Activated CD4-positive, alpha-beta memory T cell treated with anti-CD3 and anti-CD28 coated beads, Interleukin-2, amount 10 ng/mL, durations not matched to agents 7 days and 5 days (primary cell): ENCODE measurements at places on chromosomes 1 and 21. TPM values are rescaled to one million over a fixed set of nuclear protein-coding genes. Genes with fewer than 3 reads are reported as not detected.

GRCh38 chr21:46033410-46034400 is 52.1 kb downstream of the COL6A1 start:
- no peak for DNase-seq

DNA sequence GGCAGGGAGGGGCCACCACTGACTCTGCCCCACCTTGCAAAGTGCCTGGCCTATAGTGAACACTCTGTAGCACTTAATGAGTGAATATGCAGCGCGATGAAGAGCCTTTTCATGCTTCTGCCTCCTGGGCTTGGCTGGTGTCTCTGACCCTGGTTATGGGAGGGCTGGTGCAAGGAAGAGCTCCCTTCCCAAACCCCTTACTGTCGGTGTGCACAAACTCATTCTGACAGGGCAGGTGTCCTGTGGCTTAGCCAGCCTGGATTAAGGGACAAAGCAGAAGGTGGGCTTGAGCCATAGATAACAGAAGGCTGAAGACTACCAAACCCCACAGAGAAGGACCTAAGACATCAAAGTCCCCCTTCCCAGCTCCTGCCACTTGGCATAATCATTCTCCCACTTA is 2.0 kb upstream of the NCMAP start:
- DNase-seq, result no peak

- no peak for DNase-seq
Observed at GRCh38 chr1:163068716-163069115, 445 bp upstream of the RGS4 start.

DNA sequence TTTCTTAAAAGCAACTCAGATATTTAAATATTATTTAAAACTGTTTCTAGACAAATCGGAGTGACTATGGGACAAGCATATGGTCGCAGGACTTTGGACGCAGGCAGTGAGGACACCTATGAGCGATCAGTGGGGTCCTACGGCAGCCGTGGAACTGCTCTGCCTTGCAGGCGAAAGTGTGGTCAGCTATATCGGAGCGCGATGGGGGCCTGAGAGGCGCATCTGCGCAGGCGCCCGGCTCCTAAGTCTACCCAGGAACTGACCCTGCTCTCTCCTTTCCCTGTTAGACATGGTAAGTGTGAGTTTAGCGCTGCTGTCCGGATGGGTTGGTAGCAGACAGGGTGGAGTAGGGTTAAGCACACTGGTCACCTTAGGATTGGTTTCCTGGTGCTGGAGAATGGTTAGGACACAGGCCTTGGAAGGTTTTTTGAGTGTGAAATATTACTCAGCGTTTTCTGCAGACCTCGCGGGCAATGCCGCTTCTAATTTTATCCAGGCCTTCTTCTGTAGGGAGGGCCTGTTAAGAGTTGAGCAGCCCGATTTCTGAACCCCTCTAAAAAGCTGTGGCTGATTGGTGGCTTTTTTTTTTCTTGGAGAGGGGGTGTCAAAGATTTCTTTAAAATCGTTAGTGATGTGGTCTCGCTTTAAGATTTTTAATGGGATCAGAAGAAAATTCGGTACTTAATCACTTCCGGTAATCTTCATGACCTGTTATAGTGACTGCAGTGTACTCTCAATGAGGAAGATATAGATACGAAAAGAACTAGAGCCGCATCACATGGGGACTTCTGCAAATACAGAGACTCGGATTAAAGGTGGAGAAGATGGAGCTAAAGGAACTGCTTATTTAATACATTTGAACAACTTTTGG is at the start of gene RABGGTB:
TSS of gene RABGGTB (plus strand) at position 274 of the 871 bp plus-strand sequence. CDS start at position 290, 16 bp downstream.
- peak; percentile 94 for DNase-seq

- DNase-seq, result no peak
Observed at GRCh38 chr1:210770396-210770984, 363.5 kb downstream of the KCNH1 start.

DNA sequence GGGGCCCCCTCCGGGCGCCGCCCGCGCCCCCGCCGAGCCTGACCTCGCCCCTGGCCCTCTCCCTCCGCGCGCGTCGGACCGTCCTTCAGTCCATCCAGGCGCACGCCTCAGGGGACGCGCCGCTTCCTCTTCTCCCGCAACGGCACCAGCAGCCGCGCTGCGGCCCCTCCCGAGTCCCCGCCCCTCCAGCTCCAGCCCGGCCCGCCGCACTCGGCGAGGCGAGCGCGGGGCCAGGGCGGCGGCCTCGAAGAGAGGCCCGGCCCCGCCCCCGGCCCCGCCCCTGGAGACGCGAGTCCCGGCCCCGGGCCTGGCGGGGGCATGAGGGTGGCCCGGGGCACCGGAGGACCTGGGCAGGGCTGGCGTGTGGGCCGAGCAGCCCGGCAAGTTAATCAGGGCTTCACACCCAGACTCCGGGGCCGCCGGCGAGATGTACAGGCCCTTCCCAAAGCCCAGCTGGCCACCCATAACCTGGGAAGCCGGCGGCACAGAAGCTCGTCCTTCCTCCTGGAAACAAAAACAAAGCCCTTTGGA is at the start of gene IGSF3:
TSS of gene IGSF3 (minus strand) at position 159 of the 531 bp plus-strand sequence. CDS start 1,407 bp downstream, outside the sequence.
- peak; percentile 60 for DNase-seq

DNA sequence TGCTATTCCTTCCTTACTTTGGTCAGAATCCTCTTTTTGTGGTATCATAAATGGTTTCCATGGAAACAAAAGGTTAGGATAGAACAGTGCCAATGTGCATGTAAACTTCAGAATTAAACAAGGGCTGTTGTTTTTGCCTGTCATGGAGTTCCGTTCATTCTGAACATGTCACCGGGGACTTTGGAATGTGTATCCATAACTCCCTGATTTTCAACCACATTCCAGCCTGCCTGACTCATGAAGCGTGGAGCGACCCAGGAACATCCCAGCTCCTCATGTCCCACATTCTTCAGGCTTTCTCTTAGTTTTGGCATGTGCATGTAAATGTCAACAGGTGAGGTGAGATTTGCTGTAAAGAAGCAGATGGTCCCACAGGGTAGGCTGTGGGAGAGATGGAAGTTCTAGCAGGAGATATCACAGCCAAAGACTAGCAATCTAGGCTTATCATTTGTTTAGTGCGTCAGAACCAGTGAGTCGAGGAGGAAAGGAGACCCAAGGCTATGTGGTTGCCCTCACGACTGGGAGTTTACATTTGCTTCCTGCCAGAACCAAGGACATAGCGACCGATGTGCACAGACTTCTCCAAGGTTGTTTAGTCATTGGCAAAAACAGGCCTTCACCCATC is 23.0 kb upstream of the DNAJC11 start:
- DNase-seq, result no peak

DNA sequence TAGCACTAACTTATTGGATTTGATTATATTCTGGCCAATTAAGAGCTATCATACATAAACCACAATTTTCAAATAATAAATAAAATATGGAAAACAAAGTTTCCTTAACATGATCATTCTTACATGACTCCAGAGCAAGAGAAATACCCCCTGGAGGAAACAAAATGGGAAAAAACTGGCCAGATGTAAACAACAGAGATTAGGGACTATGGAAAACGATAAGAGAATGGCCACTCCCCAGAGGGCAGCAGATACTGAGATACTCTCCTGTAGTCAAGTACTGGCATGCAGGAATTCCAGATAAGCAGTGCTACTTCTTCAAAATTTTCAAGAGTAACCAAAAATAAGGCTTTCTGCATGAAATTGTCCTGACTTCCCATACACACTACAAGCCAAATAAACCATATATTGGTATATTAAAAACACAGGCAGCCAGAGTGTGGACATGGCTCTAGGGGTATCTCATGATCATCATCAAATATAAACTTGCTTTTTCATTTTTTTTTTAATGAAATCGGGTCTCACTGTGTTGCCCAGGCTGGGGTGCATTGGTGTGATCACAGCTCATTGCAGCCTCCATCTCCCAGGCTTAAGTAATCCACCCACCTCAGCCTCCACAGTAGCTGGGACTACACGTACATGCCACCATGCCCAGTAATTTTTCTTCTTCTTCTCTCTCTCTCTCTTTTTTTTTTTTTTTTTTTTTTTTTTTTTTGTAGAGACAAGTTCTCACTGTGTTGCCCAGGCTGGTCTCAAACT is 118.5 kb downstream of the EIF4G3 start:
- no peak for DNase-seq

GRCh38 chr1:175072099-175072951 is 4.7 kb downstream of the TNN start:
- peak; percentile 31 for DNase-seq

GRCh38 chr1:14323568-14324247 is 274.8 kb upstream of the KAZN start:
- DNase-seq, result no peak

DNA sequence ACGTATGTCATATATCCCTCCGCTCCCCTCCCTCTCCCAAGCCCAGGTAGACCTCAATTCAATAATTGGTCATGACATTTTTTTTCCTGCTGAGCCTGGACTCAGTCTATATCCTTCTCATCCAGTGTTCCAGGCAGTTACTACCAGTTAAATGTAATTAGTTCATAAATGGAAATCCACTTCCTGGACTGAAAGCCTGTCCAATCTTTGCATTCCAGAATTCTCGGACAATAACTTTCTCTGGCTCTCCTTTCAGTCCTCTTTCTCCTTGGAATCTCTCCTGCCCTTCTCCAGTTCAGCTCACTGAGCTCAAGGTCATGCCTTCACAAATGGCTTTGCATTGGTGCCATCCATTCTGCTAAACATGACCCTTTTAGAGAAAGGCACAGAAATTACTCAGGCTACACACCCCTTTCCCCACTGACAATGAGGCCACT is 34.8 kb downstream of the VWA5B1 start:
- no peak for DNase-seq

DNA sequence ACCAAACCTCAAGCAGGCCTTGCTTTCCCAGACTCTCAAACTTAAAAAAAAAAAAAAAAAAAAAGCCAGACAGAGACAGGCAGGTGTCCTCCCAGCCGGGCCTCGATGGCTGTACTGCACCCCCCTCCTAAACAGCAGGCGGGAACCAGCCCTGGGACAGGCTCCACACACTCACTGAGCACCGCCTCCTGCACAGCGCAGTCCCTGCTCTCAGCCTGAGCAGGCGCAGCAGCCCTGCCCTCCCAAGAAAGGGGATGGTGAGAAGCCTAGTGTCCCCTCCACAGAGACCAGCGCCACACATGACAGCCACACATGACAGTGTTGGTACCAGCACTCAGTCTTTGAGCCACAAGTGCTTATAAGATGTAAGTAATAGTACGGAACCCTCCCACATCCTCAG is 11.9 kb downstream of the MX2 start:
- no peak for DNase-seq

DNA sequence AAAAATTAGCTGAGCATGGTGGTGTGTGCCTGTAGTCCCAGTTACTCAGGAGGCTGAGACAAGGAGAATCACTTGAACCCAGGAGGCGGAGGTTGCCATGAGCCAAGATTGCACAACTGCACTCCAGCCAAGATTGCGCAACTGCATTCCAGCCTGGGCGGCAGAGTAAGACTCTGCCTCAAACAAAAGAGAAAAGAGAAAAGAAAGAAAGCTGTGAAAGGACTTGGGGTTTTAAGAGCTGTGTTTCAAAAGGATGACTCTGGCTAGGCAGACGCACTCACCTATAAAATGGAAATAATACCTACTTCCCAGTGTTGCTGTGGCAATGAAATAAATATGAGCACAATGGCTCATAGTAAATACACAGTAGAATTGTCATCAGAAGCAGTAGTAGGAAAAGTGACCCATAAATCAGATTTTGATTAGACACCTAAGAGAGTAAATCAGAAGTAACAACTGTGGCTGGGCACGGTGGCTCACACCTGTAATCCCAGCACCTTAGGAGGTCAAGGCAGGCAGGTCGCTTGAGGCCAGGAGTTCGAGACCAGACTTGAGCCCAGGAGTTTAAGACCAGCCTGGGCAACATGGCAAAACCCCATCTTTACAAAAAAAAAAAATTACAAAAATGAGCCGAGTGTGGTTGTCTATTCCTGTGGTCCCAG is 45.9 kb upstream of the PUM1 start:
- no peak for DNase-seq

GRCh38 chr1:227543283-227544066 is 19.9 kb upstream of the ZNF678 start:
- DNase-seq, result no peak

DNA sequence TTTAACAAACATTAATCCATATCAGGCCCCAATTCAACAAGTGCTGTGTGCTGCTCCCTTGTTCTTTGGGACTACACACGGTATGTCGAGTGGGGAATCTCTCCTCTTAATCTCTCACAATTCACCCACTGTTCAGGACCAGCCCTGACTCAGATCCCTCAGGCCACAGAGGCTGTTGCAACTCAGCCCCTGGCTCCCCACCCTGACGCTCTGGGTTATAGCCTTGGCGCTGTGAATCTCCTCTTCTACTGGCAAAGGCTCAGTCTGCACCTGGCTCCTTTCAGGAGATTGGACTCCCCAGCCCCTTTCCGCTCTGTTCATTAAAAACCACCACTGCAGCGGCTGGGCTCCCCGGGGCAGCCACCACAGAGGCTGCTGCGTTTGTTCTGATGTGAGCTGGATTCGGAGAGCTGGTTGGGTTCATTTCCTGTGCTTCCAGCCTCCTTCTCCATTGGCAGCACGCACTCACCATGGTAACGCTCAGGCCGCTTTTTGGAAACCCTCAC is 13.0 kb downstream of the CAPN8 start:
- DNase-seq, result no peak

DNA sequence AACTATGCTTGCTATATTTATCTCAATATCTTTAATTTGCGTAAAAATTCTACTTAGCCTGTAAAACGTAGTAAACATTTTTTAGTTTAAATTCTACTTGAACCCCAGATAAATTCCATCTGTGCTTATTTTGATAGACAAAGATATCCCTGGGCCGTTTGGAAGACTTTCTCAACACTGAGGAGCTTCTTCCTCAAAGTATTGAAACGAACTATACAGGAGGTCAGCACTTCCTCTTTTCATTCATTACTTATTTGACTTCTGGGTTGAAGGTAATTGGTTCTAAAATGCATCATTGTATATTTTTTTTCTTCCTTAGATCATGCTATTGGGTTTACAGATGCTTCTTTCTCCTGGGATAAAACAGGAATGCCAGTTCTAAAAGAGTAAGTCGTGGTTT is 74.7 kb downstream of the HSPA13 start:
- DNase-seq, result no peak

GRCh38 chr21:45027241-45028196 is 46.9 kb upstream of the ADARB1 start:
- DNase-seq, result no peak

The LHX4 gene
- total RNA-seq, result not detected

The TBX15 gene
- not detected for total RNA-seq

The LRRC3 gene
- 3.8 TPM for total RNA-seq

The NUP133 gene
- 38.2 TPM for total RNA-seq

The KRTAP13-2 gene
- total RNA-seq, result not detected
